Putamen (tissue), 1 donor: ENCODE measurements at places on chromosomes 3 and 15.

DNA sequence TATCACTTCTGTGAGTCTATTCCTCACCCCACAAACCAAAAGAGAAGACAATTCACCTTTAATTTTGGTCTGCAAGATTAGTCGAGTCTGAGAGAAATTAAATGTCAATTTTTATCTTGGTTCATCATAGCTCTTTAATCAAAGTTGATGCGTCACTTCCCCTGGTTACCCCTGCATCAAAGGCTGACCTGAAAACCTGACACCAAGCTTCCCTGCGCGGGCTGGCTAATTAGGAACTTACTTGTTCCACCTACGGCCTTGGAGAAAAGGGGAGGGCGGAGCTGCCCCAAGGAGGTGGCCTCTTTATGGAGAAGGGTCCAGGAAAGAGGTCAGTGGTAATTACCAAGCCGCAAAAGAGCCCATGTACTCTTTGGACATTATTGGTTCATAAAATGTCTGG, 218.4 kb downstream of the ARRDC4 start:
- no peak for DNase-seq

DNA sequence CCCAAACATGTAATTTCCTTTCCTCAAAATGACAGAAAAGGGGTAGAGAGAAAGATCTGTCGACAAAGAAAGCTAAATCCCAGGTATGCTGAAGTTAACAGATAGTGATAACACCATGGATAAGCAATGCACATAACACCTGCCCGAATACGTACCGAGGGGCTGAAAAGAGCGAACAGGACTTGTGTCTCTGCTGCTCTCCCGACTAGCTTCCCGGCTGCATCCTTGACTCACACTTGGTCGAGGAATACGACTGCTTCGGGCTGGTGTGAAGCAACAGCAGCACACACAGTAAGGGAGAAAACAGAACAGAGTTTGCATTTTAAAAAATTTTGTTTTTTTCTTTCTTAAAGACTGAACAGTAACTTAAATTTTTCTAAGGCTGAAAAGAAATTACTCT, 136.4 kb downstream of the CLASP2 start:
- no peak for DNase-seq

- DNase-seq: no peak
These were observed 131.6 kb downstream of the C3orf70 start for GRCh38 chr3:185021256-185021655.

GRCh38 chr3:195766671-195767070, 45.1 kb downstream of the MUC4 start:
- DNase-seq: no peak

- peak; percentile 63 for DNase-seq
These were observed 4.6 kb downstream of the BCL6 start for GRCh38 chr3:187740421-187741399.

GRCh38 chr15:81291916-81292522, 31.9 kb downstream of the STARD5 start:
- DNase-seq: no peak

GRCh38 chr3:13051066-13051465, 22.2 kb downstream of the IQSEC1 start:
- no peak for DNase-seq

DNA sequence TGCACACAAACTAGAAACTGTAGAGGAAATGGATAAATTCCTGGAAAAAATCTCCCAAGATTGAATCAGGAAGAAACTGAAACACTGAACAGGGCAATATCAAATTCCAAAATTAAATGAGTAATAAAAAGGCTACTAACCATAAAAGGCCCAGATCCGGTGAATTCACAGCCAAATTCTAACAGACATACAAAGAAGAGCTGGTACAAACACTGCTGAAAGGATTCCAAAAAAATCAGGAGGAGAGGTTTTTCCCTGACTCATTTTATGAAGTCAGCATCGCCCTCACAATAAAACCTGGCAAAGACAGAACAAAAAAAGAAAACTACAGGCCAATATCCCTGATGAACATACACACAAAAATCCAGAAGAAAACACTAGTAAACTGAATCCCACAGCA, 462.4 kb upstream of the THBS1 start:
- DNase-seq: no peak

GRCh38 chr15:39134282-39134681, 446.6 kb upstream of the THBS1 start:
- DNase-seq: no peak

DNA sequence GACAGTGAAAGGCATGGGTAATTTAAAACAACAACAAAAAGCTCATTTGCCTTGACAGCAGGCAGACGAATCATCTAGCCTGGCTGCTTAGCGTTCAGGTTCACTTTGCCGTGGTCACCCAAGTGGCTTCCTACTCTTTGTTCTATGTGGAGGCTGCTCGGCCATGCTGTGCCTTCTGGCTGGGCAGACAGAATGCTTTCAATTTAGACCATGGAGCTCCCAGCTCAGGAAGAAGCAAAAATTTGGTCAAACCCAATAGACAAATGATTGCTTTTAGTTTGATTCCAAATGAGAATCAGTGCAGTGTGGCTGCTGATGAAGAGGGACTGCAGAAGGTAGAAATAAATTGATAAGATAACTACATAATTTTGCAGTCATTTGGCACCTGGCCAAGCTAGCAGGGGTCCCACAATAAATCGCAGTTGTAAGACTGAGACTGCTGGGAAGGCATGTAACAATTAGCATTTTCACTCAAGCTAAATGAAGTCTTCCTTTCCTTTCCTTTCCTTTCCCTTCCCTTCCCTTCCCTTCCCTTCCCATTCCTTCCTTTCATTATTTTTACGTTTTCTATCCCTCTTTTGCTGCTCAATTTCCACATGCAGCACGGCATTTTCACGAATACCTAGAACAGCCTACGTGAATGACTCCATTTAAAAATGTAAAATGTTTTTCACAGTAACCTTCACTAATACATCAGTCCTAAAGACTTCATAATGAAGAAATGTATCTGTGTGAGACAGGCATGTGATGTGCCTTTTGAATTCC, 360.4 kb upstream of the TGFBR2 start:
- DNase-seq: no peak

DNA sequence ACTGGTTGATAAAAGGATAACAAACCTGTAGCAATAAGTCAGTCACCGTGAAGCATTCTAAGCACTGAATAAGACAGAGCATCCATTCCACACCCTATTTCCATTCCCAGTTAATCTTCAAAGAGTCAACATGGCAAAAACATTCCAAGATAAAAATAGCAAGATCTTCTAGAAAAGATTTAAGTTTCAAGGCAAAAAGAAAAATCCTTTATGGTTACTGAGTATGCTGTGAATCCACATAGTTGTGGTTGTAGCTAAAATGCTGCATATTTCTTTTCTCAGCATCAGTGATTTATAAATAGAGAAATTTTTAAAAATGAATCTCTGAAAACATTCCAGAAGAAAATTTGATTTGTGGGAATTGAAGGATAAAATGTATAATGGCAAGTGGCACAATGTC, 21.1 kb downstream of the GAP43 start:
- no peak for DNase-seq

DNA sequence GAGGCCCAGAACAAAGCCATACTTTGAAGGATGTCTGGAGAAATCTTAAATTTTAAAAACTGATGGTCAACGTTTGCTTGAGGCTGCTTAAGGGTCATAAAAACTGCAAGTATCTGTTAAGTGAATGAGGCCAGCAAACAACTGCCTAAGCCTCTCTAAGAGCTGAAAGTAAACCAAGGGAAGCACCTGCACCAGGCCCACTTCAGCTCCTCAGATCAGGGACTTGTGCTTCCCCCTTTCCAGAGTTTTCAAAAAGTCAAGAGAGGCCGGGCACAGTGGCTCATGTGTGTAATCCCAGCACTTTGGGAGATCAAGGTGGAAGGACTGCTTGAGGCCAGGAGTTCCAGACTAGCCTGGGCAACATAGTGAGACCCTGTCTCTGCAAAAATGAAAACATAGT, 9.1 kb downstream of the FBXL22 start:
- DNase-seq: no peak

GRCh38 chr3:154144825-154145465, 23.8 kb downstream of the ARHGEF26 start:
- DNase-seq: no peak

- no peak for DNase-seq
These were observed 251.9 kb downstream of the NAALADL2 start for GRCh38 chr3:175111036-175111435.

DNA sequence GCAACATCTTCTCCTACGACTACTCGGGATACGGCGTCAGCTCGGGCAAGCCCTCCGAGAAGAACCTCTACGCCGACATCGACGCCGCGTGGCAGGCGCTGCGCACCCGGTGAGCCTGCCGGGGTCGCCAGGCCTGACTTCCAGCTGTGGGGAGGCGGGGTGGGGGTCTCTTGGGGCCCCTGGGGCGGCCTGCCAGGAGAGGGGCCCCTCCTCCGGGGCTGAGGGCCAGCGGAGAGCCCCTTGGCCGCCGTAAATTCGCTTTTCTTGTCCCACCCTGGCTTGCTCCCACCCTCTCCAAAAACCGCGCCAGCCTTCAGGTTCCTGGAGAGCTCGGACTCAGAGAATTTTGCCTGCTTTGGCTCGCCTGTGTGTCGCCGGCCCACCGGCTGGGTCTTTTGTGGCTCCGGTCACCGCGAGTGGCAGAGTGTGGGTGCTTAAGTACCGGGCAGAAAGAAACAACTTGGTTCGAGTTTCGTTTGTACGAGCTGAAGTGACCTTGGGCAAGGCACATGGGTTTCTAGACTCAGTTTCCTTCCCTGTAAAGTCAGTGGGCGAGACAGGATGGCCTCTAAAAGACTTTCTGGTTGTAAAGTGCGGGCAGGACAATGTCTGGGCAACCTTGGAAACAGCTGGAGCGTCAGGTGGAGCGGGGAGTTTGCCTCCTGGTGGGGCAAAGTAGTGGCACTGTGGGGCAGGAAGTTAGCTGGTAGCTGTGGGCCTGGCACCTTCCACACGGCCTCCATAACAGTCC, 976 bp downstream of the ABHD17C start:
- no peak for DNase-seq

DNA sequence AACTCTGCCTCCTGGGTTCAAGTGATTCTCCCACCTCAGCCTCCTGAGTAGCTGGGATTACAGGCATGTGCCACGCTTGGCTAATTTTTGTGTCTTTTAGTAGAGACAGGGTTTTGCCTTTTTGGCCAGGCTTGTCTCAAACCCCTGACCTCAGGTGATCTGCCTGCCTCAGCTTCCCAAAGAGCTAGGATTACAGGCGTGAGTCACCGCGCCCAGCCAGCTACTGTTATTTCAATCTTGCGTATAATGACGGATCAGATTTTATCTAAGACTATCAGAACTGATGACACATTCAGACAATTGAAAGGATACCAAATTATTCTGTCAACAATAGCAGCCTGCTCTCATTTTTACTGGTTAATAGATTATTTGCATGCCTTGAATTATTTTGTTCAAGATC, 612.2 kb downstream of the ZIC1 start:
- DNase-seq: no peak

GRCh38 chr15:62566248-62566647, 401.2 kb upstream of the C2CD4B start:
- no peak for DNase-seq

- DNase-seq: no peak
These were observed 2.9 kb upstream of the RPS17 start for GRCh38 chr15:82543160-82543559.

DNA sequence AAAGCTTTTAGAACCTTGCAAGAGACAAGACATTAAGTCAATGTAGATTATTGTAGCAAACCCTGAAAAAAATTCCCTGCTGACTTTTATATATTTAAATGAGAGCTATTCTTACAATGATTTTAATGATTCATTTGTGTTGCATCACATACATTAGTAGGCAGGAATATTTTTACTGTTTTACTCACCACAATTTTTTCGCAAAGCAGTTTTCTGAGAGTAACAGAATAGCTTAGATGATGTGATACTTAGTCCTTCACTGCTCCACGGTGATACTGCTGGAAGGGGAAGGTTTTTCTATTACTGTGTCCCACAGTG, 43.9 kb upstream of the CLRN1 start:
- DNase-seq: peak; percentile 49

- DNase-seq: no peak
These were observed 23.1 kb downstream of the TRPM1 start for GRCh38 chr15:31078471-31078870.

DNA sequence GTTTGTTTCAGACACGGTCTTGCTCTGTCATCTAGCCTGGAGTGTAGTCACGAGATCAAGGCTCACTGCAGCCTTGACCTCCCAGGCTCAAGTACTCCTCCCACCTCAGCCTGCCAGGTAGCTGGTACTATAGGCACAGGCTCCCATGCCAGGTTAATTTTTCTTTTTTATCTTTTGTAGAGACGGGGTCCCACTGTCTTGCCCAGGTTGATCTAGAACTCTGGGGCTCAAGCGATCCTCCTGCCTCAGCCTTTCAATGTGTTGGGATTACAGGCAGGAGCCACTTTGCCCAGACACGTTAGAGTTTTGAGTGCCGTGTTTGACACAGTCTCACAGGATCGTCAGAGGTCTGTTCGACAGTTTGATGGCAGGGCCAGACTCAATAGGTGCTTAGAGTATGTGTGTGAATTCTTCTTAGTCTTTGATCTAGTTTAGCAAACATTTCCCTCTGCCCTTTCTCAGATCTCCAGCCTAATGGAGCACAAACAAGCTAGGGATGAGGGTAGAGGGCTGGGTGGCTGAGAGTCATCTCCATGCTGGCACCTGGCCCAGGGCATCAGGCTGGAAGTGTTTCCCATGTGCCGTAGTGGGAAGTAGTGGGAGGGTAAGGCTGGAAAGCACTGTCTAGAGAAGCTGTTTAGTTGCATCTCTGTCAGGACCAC, 66.1 kb upstream of the DLG1 start:
- DNase-seq: no peak

- DNase-seq: no peak
These were observed 9.2 kb upstream of the EIF2B5 start for GRCh38 chr3:184126006-184126405.

DNA sequence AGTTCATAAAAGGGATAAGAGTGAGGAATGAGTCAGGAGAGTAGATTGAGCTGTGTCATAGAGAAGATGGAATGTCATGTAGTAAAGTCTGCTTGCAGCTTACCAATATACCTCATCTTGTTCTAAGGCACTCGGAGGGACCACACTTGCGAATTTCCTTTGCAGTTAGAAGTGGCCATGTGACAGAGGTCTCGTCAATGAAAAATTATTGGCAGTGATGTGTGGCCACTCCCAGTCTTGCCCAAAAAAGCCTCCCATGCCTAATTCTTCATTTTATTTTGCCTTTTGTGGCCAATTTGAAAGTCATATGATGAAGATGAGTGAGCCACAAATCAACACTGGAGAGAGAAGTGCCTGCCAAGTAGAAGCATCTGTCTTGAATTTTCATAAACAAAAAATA, 465.6 kb upstream of the ZNF385D start:
- DNase-seq: no peak

GRCh38 chr15:70166506-70167087, 68.9 kb upstream of the TLE3 start:
- no peak for DNase-seq

GRCh38 chr3:9400616-9401015, 3.2 kb downstream of the SETD5 start:
- DNase-seq: no peak
